ENCODE measurements at places on chromosomes 1 and 21.

DNA sequence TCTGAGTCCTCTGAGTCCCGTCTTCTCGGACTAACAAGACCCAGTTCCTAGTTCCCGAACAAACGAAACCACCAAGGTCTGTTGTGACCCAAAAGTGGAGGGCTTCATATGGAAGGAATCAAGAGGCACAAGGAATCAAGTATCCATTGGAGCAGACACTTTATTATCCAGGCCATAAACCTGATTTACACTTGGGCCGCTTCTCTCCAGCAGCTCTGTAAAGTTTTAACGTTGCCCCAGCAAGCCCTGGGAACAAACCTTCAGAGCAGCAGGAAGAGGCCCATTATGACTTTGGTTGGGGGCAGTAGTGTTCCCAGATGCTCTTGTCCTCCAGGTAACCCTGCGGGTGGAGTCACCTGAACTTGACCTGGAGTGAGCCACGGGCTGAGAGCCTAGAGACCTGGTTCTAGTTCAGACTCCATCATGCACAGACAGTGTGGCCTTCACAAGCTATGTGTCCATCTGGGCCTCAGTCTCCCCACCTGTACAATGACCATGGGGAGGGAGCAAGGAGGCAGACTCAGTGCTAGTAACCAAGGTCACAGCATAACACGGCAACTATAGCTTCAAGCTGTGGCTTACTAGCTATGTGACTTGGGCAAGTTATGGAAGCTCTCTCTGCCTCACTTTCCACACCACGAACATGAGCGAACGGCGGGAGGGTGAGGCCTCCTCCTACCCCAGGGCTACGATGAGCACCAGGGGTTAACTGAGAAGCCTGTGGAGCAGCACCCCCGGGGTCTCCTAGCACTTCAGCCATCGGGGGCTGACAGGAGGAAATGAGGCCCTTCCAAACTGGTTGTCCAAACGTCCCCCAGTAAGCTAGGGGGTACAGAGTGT is 95.7 kb downstream of the GLIS1 start:
- H3K36me3 ChIP-seq = no peaks in the 10 kb centered on the region
- H3K4me1 ChIP-seq = peaks cover 14% of the 10 kb centered on the region
- no peak overlapping the region for H3K27ac ChIP-seq
- H3K4me3 ChIP-seq = no peak overlapping the region
- peaks cover 9% of the 10 kb centered on the region for H3K27me3 ChIP-seq

GRCh38 chr1:44423591-44424537 is 18.8 kb downstream of the RNF220 start:
- peaks cover 71% of the 10 kb centered on the region for H3K4me1 ChIP-seq
- peaks cover 4% of the 10 kb centered on the region for H3K27me3 ChIP-seq
- DNase-seq = peak; percentile 16
- H3K27ac ChIP-seq = peak overlapping the region; percentile 72

GRCh38 chr1:63904826-63905225 is 131.0 kb downstream of the ROR1 start:
- peaks cover 9% of the 10 kb centered on the region for H3K27me3 ChIP-seq
- H3K4me1 ChIP-seq = peaks cover 18% of the 10 kb centered on the region
- no peak overlapping the region for H3K4me3 ChIP-seq
- H3K27ac ChIP-seq = no peak overlapping the region
- no peak for DNase-seq
- H3K36me3 ChIP-seq = no peaks in the 10 kb centered on the region

GRCh38 chr1:162388083-162388594 is 6.6 kb downstream of the C1orf226 start:
- H3K36me3 ChIP-seq = peaks cover 29% of the 10 kb centered on the region
- peak overlapping the region; percentile 57 for H3K27ac ChIP-seq
- no peak overlapping the region for H3K4me3 ChIP-seq
- H3K4me1 ChIP-seq = peaks cover 69% of the 10 kb centered on the region
- DNase-seq = no peak
- H3K27me3 ChIP-seq = peaks cover 7% of the 10 kb centered on the region

DNA sequence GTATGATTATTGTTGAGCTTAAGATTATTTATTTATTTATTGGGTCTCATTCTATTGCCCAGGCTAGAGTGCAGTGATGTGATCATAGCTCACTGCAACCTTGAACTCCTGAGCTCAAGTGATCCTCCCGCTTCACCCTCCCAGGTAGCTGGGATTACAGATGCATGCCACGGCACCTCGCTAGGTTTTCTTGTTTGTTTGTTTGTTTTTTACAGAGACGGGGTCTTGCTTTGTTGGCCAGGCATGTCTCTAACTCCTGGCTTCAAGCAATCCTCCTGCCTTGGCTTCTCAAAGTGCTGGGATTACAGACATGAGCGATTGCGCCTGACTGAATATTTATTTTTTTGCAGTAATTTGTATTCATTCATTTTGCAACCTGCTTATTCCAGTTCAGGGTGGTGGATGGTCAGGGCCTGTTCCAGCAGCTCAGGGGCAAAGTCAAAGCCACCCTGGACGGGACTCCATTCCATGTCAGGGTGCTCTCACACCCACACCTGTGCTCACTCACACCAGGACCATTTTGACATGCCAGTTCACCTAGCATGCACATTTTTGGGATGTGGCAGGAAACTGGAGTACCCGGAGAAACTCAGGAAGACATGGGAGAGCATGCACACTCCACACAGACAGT is 29.6 kb upstream of the RASAL2 start:
- H3K36me3 ChIP-seq = no peaks in the 10 kb centered on the region
- no peak for DNase-seq
- no peak overlapping the region for H3K4me3 ChIP-seq
- H3K27me3 ChIP-seq = no peaks in the 10 kb centered on the region
- peaks cover 21% of the 10 kb centered on the region for H3K4me1 ChIP-seq
- H3K27ac ChIP-seq = no peak overlapping the region

- peaks cover 10% of the 10 kb centered on the region for H3K4me1 ChIP-seq
- H3K27ac ChIP-seq = no peak overlapping the region
- H3K27me3 ChIP-seq = peaks cover 2% of the 10 kb centered on the region
- peak; percentile 23 for DNase-seq
- H3K36me3 ChIP-seq = peaks cover 4% of the 10 kb centered on the region
Observed at GRCh38 chr1:227541796-227542152, 21.6 kb upstream of the ZNF678 start.

DNA sequence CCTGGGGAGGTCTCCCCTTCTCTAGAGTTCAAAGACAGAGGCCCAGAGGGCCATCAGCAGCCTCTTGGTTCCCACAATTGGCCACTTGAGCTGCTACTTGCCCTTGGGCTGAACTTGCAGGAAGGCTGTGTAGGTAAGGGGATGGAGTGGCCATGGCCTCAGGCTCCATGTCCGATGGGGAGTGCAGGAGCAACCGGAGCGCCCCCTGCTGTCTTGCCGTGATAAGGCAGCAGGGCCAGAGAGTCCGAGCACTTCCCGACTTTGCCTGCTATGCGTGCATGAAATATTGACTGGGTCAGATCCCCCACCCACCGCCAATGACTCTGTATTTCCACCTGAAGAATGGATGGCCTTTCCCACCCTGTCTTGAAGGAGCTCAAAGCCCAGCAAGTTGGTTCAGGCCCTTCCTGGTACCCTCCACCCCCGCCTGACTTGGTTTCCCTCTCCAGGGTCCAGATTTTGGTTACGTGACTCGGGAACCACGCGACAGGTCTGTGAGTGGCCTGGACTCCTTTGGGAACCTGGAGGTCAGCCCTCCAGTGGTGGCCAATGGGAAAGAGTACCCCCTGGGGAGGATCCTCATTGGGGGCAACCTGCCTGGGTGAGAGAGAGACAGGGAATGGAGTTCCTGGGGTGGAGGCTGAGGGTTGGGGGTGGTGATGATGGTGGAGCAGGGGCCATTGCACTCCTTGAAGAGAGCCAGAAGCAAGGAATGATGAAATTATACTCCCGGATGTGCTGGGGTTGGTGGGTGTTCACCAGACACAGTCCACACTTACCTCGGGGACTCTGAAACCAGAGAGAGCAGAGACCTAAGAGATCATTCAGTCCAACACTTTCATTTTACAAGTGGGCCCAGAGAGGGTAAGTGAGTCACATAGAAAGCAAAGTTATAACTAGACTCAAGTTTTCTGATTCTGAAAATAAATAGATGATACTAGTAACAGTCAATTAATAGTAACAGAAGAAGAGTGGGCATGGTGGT is 25.6 kb downstream of the PADI3 start:
- peak; percentile 75 for DNase-seq
- H3K4me3 ChIP-seq = no peak overlapping the region
- H3K4me1 ChIP-seq = no peaks in the 10 kb centered on the region
- no peaks in the 10 kb centered on the region for H3K36me3 ChIP-seq

GRCh38 chr1:12636098-12636950 is 7.6 kb upstream of the AADACL4 start:
- DNase-seq = no peak
- H3K36me3 ChIP-seq = peaks cover 9% of the 10 kb centered on the region
- peaks cover 2% of the 10 kb centered on the region for H3K4me1 ChIP-seq

GRCh38 chr1:51624855-51625254 is 8.0 kb downstream of the OSBPL9 start:
- no peak overlapping the region for H3K27ac ChIP-seq
- H3K27me3 ChIP-seq = no peaks in the 10 kb centered on the region
- H3K4me1 ChIP-seq = peaks cover 20% of the 10 kb centered on the region
- no peaks in the 10 kb centered on the region for H3K36me3 ChIP-seq
- DNase-seq = no peak
- H3K4me3 ChIP-seq = no peak overlapping the region

DNA sequence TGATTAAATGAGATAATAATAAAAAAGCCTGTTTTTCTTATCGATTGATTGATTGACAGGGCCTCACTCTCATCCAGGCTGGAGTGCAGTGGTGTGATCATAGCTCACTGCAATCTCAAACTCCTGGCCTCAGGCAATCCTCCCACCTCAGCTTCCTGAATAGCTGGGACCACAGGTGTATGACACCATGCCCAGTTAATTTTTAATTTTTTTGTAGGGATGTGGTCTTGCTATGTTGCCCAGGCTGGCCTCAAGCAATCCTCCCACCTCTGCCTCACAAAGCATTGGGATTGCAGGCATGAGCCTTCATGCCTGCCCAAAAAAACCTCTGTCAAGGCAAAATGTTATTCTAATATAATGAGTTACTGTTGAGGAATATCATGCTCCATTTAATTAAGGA is 346.4 kb upstream of the DAB1 start:
- H3K36me3 ChIP-seq = no peaks in the 10 kb centered on the region
- no peaks in the 10 kb centered on the region for H3K27me3 ChIP-seq
- H3K27ac ChIP-seq = no peak overlapping the region
- DNase-seq = no peak
- no peak overlapping the region for H3K4me3 ChIP-seq
- H3K4me1 ChIP-seq = no peaks in the 10 kb centered on the region

- no peak overlapping the region for H3K4me3 ChIP-seq
- DNase-seq = no peak
- peaks cover 11% of the 10 kb centered on the region for H3K27me3 ChIP-seq
- H3K4me1 ChIP-seq = peaks cover 13% of the 10 kb centered on the region
- H3K27ac ChIP-seq = no peak overlapping the region
Observed at GRCh38 chr1:206800411-206800810, 28.1 kb upstream of the IL10 start.

DNA sequence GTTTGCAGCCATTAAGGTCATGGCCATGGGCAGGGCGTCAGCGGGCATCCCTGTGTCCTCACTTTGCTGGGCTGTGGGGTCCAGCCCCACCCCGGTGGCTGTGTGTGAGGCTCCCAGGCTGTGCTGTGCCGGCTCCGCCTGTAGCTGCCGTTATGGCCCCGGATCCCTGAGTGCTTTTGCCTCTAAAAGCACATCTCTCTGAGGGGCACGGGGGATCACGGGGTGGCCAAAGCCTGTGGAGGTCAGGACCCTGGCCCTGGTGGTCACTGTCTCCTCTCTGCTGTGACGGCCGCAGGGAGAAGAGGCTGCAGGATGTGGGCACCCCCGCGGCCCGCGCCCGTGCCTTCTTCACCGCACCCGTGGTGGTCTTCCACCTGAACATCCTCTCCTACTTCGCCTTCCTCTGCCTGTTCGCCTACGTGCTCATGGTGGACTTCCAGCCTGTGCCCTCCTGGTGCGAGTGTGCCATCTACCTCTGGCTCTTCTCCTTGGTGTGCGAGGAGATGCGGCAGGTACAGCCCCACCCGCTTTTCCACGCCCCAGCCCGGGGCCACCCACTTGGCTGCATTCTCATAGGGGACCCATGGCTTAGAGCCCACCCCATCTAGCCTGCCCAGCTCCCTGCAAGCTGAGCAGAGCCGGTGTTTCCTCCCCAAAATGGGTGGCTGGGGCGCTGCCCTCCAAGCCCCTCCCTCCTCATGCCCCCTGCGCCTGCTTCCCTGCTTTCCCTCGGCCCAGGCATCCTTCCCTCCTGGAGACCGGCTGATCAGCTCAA is 48.2 kb downstream of the TRPM2 start:
- no peak overlapping the region for H3K4me3 ChIP-seq
- peaks cover 3% of the 10 kb centered on the region for H3K36me3 ChIP-seq
- no peak for DNase-seq

DNA sequence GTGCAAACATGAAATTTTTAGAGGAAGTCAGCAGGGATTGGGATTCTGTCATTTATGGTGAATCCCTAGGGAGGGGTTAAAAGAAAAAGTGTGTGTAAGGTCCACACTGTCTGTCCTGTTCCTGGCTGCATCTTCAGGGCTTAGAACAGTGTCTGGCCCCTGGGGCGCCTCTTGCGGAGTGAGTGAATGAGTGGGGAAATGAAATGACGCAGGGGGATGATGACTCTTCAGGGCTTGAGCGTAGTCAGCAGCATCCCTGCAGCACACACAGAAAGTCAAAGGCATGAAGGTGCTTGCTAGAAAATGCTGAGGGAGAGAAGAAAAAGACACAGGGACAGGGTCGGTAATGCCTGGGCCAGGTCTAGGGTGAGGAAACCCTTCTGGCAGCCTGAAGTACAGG is 57.8 kb downstream of the PGBD5 start:
- H3K4me3 ChIP-seq = no peak overlapping the region
- no peaks in the 10 kb centered on the region for H3K36me3 ChIP-seq
- peaks cover 5% of the 10 kb centered on the region for H3K4me1 ChIP-seq
- H3K27ac ChIP-seq = no peak overlapping the region
- no peak for DNase-seq

- no peak overlapping the region for H3K4me3 ChIP-seq
- H3K36me3 ChIP-seq = no peaks in the 10 kb centered on the region
- peaks cover 3% of the 10 kb centered on the region for H3K27me3 ChIP-seq
Observed at GRCh38 chr1:30194741-30195423, 528.5 kb downstream of the MATN1 start.

DNA sequence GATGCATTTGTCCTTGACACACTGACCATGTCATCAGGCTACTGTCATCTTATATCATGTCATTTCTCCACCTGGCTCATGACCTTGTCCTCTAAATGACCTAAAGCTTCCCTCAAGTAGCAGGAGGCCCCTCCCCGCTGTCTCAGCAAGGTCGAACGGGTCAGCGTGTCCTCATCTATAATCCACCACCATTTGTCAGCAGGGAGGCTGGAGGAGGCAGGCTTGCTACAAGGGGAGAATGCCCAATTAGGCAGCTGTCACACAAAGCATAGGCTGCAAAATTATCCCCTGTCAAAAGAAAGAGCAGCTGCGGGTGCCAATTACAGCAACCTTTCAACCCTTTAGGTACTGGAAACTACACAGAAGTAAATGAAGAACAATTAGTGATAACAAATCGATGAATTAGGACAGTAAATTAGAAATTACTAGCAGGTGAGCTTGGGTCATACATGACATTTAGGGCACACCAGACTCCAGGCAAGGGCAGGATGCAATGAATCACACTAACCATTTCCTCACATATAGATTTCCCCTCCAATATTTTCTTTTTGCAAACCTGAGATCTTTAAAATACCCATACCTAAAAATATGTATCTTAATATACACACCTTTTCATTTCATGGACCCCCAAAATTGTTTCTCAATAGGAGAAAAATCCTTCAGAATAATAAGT is 61.2 kb downstream of the NRIP1 start:
- peaks cover 3% of the 10 kb centered on the region for H3K36me3 ChIP-seq
- H3K27me3 ChIP-seq = no peaks in the 10 kb centered on the region
- H3K4me1 ChIP-seq = peaks cover 38% of the 10 kb centered on the region
- DNase-seq = no peak

GRCh38 chr1:2556678-2557481 is 709 bp downstream of the TNFRSF14 start:
- H3K27ac ChIP-seq = no peak overlapping the region
- H3K4me3 ChIP-seq = no peak overlapping the region
- H3K36me3 ChIP-seq = no peaks in the 10 kb centered on the region
- H3K27me3 ChIP-seq = peaks cover 7% of the 10 kb centered on the region

Measured in endothelial cell (in vitro differentiated cells).